ENCODE measurements at places on chromosomes 12 and 14.

DNA sequence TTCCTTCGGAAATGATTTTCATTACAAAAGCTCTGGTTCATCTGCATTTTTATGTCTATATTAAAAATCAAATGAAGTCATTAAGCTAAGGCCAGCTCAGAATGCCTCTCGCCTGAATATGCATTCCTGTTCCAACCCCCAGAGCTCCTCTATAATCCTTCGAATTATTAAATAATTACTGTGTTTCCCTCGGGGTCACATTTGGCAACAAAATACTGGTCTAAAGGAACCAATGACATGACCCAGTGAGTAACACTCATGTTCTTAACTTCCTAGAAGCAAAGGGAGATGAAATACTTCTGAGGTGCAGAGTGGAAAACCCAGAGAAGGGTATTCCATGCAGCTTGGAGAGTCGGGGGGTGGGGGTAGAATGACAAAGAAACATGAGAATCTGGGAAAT lies 68.3 kb downstream of the FOXN3 start:
- DNase-seq: no peak

- DNase-seq: no peak
Measured at GRCh38 chr12:18158774-18159557, 69.0 kb upstream of the RERGL start.

- DNase-seq: no peak
Measured at GRCh38 chr14:52922656-52923055, 28.2 kb downstream of the FERMT2 start.

DNA sequence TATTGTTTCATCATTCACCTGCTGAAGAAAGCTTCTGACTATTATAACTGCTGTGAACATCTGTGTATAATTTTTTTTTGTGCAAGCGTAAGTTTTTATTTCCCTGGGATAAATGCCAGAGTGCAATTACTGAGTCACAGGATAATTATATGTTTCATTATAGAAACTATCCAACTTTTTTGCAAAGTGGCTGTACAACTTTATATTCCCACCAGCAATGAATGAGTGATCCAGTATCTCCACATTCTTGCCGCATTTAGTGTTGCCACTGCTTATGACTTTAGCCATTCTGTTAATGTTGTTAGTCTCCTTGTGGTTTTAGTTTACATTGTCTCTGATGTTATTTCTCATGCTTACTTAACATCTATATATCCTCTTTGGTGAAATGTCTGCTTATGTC lies 88.1 kb upstream of the CCDC175 start:
- DNase-seq: no peak

Measured in NCI-H774 (cell line).